ENCODE measurements at places on chromosomes 3 and 15. TPM values are rescaled to one million over a fixed set of nuclear protein-coding genes. Genes with fewer than 3 reads are reported as not detected.

Gene CFAP92
- 3.8 TPM for total RNA-seq

Gene TOMM70
- 54.8 TPM for total RNA-seq

Gene ARPP19
- 156 TPM for total RNA-seq

Gene EAF1
- total RNA-seq: 21.6 TPM

Gene ZNF592
- total RNA-seq: 14.1 TPM

Measured in spinal cord (tissue), 10 donors.